ENCODE measurements at places on chromosomes 1 and 21.

- peak; percentile 35 for DNase-seq
Observed at GRCh38 chr1:58885998-58886397, 102.2 kb upstream of the JUN start.

GRCh38 chr1:232986527-232986922, 36.1 kb downstream of the NTPCR start:
- DNase-seq, result no peak

- no peak for DNase-seq
Observed at GRCh38 chr1:203129501-203130231, 2.1 kb downstream of the ADORA1 start.

DNA sequence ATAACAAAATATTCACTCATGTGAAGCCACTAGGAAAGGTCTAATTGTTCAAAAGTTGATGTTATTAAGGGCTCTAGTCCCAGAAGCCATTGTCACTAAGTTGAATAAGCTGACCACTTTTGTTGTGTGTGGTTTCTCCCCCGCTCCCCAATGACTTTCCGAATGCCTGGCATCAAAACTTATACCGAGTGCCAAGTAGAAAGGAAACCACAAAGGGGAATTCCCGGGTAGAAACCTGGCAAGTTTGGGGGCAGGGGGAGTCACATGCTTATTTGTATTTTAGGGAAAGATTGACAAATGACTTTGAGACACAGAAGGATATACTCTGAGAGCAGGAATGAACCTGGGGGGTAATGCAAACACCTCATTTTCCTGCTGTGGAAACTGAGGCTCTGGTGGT, 154.1 kb downstream of the TGFBR3 start:
- DNase-seq, result peak; percentile 81

GRCh38 chr1:88640060-88640459, 44.0 kb upstream of the PKN2 start:
- DNase-seq, result no peak

DNA sequence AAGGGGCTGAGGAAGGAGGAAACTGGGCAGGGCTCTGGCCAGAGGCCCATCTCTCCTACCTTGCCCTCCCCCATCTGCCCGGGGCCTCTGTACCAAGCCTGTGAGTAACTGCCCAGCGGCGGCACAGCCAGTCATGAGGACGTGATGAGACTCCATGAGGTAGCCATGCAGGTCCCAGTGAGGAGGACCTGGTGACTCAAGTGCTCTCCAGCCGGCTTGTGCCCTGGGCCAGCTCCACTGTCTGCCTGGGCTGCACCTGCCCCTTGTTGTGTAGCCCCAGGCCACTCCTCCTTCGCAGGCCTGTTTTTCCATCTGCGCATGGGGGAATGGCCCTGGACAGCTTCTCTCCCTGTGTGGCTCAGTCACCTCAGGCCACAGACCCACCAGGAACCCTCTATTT, 42.0 kb upstream of the PADI1 start:
- DNase-seq, result no peak

GRCh38 chr1:97986041-97987005, 65.5 kb upstream of the DPYD start:
- DNase-seq, result peak; percentile 82

DNA sequence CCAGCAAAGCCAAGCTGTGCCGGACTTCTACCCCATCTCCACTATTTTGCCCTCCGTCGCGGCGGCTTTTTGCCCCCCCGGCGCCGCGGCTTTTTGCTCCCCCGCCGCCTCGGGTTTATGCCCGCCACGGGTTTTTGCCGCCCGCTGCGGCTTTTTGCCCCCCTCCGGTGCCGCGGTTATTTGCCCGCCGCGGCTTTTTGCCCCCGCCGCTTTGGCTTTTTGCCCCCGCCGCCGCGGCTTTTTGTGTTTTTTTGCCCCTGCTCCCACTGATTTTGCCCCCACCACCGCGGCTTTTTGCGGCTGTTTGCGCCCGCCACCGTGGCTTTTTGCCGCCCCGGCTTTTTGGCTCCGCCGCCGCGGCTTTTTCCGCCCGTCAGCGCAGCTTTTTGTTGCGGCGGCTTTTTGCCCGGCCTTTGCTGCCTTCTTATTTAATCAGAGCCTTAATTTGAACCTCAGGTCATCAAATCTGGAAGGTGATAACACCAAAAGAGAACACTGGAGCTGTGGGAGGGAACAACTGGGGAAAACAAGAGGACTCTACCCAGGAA, 106.0 kb downstream of the TPTE start:
- DNase-seq, result no peak

DNA sequence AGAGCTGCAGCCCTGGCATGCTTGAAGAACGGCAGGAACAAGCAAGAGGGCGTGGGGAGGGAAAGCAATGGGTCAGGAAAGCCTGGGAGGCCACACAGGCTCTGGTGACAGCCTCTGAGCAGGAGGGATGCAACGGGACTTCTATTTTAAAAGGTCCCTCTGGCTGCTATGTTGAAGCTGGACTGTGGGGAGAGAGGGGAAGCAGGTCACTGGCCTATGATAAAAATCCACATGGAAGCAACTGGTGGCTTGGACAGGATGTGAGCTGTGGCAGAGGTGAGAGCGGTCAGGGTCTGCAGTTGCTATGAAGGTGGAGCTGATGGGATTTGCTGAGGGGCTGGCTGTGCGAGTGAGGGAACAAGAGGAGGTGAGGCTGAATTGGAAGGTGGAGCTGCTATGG, 11.2 kb downstream of the PADI1 start:
- DNase-seq, result peak; percentile 19

Data from endothelial cell of umbilical vein (primary cell).